ENCODE measurements at places on chromosomes 7 and 10.

DNA sequence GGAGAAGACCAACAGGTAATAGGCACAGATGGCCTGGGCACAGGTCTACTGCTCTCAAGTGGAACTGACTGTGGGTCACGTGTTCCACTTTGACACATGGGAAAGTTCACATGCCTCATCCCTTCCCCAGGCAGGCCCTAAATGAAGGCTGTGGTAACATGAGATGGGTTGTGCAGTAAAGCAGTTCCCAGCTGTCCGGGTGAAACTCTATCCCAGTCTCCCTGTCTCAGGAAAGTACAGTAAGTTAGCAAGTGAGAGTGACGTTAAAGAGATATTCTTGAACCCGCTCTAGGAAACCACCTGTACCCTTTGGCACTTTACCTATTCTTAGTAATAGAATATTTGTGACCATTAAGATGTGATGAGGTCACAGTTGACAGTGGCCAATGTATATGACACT lies 343.7 kb upstream of the AOAH start:
- DNase-seq = no peak

- DNase-seq = no peak
These were observed 352.1 kb downstream of the POM121L12 start for GRCh38 chr7:53387515-53387914.

GRCh38 chr10:114839901-114840300 lies 18.3 kb downstream of the FHIP2A start:
- no peak for DNase-seq

GRCh38 chr7:108308903-108309302 lies 147.3 kb downstream of the NRCAM start:
- DNase-seq = no peak

DNA sequence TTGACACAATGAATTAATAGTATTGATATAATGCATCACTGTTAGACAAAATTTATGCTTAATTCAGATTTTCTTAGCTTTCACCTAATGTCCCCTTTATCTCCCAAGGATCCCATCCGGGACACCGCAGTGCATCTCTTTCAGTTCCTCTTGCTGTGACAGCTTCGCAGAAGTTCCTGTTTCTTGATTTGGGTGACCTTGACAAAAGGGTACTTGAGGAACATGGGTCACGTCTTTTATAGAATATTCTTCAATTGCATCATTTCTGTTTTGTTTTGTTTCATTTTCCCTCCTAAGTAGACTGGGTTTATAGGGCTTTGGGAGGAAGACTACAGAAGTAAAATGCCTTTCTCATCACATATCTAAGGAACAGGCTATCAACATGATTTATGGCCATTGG lies 453.2 kb downstream of the DPP6 start:
- DNase-seq = no peak

DNA sequence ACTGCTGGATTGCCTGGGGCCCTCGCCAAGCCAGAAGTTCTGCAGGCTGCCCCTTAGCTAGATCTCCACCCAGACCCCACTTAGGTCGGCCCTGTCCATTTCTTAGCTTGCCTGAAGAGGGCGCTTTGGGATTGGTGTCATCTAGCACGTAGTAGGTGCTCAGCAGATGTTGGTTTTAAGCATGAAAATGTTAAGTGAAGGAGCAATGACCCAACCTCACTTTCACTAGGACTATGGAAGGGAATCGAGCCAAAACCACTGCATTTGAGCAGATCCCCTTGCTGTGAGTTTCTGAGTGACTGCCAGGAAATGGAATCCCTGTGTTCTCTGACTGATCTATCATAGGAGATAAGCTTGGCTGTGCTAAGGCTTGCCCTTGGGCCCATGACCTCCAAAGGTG lies 131.7 kb upstream of the EEPD1 start:
- DNase-seq = no peak
